ENCODE measurements at places on chromosomes 3 and 15. TPM values are rescaled to one million over a fixed set of nuclear protein-coding genes. Genes with fewer than 3 reads are reported as not detected.

CCRL2 gene
- 2.1 TPM for total RNA-seq

FBXW12 gene
- total RNA-seq = not detected

CHDH gene
- 8.3 TPM for total RNA-seq

DNA sequence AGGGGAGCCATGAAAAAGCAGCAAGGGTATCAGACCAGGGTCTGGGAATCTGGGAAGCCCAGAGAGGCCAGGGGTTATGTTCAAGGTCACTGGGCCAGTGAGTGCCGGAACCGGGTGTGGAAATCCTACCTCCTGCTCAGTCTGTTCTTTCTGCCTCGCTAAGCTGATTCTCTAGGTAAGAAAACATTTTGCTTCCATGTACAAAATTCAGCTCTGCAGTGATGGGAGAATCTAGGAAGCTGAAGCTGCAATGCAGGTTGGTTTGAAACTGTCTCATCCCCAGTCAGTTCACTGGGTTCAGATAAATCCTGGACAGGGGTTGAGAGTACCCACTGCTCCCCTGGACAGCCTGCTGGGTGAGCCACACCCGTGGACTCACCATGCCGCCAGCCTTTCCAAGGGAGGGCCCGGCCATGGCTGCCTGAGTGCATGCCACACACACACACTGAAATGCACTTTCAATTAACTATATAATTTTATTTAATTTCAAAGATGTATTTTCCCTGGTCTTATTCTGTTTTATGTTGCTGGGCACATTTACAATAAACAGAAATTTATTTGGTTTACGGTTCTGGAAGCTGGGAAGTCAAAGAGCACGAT, 108.4 kb downstream of the CORO2B start:
- no peak for DNase-seq

- peak; percentile 44 for DNase-seq
Observed at GRCh38 chr3:16146015-16146730, 28.3 kb upstream of the GALNT15 start.

DNA sequence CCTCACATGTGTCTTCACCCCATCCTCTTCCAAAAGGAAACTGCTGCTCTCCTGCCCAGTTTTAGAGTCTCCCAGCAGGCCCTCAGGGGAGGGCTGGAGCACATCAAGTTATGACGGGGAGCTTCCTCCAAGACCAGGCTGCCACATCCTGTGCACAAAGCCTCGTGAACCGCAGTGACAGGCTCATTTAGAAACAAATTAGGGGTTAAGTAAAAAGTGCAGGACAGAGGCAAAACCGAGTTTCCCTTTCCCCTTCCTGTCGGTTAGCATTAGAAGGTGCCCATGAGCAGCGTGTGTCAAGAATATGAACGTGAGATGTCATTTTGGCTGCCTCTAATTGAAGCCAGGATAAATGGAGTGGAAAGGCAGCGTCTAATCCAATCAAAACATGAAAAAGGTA, 199.7 kb downstream of the ARRDC4 start:
- no peak for DNase-seq

DNA sequence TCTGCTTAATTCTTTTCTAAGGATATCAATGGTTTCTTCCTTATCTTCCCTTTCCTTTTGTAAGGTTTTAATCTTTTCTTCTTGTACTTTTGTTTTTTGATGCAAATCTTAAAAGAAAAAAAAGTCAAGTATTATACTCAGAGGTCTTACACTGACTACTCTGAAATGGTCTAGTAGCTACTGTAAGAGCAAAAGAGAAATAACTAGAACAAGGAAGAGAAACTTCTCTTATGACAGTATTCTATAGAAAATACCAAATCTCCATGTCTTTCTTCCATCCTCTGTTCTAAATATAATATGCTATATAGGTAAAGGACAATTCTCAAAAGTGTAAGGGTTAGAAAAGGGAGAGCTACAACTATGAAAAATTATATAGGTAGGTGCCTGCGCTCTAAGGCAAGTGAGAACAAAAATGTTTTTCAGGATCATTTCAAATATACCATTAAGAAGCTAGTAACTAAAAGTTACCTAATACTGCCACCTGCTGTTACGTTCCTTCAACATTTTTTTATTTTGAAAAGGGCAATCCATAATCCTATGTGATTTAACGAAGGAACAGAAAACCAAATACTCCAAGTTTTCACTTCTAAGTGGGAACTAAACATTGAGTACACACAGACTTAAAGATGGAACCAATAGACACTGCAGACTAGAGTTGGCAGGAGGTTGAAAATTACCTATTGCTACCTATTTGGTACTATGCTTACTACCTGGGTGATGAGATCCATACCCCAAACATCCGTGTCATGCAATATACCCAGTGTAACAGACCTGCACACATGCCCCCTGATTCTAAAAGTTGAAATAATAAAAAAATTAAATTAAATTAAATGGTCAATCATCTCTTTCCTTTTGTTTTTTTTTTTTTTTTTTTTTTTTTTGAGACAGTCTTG, 36.7 kb downstream of the CIP2A start:
- DNase-seq = no peak

DNA sequence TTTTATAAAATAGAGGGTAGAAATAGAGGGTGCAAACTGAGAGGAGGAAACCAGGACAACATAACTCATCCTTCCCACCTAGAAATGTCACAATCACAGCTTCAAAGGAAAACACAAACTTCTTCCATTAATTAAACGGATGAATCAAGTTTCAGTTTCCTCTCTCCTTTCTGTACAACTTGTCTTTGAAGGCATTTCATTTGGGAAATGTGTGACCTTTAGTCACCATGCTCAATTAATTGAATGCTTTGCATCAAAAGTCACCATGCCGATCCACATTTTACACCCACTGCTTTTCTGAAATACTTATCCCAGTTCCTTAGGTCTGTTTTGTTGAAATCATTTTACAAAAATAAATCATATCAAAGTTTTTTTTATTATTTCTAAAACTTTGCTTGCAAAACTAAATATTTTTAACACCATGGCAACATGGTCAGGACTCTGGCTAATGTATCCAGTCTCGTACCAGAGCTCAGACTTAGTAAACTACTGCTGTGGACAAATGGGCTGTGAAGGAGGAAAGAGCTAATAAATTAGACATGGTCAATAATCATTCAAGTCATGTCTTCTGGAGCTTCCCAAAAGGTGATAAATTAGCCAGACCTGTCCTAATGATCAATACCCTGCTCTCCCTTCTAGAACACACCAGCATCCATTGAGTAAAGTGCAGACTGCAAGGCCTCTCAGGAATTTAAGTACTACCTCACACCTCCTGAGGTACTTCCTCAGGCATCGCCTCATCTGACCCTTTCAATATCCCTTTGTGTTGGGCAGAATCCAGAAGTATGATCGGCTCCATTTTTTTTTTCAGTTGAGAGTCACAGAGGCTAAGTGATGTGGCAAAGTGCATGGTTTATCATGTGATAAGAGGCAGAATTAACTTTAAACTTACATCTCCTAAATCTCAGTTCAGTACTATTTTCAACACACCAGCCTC, 161.3 kb downstream of the GREM1 start:
- DNase-seq = no peak

DNA sequence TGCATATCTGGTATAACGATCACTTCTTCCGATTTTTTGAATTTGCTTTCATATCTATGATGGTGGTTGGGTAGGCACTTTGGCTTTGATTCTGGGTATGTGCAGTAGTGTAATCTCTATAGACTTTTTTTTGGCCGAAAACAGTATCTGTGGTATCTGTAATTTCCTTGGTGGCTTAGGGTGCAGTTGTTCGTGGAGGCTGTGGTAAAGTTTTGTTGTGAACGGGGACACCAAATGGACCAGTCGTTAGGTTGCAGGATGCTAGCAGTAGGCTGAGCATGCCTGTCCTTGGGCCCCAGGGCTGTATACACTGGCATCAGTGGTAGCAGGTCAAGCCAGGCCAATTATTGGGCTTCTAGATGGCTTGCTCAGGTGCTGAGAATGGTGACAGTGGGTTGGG, 55.2 kb downstream of the CCDC66 start:
- DNase-seq = no peak

DNA sequence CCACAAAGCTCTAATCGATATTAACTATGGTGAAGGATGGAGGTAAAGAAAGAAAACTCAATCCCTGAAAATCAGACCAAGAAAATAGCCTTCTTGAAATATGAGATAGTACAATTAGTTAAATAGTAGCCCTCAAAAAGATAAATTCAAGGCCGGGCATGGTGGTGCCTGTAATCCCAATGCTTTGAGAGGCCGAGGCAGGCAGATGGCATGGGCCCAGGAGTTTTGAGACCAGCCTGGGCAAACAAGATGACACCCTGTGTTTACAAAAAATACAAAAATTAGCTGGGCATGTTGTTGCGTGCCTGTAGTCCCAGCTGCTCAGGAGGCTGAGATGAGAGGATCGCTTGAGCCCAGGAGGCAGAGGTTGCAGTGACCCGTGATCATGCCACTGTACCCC, 31.6 kb upstream of the CEP152 start:
- DNase-seq = no peak

Measured in GM12878 (cell line).